ENCODE measurements at places on chromosomes 5 and 9.

- no peak for DNase-seq
These were observed 19.4 kb downstream of the IPO11 start for GRCh38 chr5:62431735-62432620.

GRCh38 chr9:77839459-77840140 is 191.5 kb upstream of the GNA14 start:
- no peak for DNase-seq

- DNase-seq = peak; percentile 54
These were observed 52.7 kb upstream of the TJP2 start for GRCh38 chr9:69121155-69122081.

GRCh38 chr9:134223591-134224122 is 59.3 kb upstream of the RNU6ATAC start:
- DNase-seq = no peak

DNA sequence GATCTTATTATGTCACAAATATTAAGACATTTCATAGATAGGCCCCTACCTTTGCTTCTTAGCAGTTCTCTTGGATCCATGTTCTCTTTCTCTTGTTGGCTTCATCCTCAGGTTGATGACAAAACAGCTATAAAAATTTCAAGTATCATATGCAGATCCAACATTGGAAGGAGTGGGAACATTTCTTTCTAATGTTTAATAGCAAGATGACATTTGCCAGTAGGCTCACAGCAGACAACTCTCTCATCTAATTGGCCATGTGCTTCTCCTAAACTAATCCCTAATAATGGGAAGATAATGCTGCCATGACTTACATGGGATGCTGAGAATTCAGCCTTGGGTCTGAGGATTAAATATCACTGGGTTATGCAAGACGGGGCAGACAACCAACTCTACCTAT is 485.5 kb upstream of the SEMA6A start:
- DNase-seq = no peak

- no peak for DNase-seq
These were observed 1.7 kb downstream of the DBN1 start for GRCh38 chr5:177471610-177472356.

- no peak for DNase-seq
These were observed 224.4 kb downstream of the EBF1 start for GRCh38 chr5:158875272-158875679.

GRCh38 chr9:124621371-124622328 is 114.5 kb upstream of the NR5A1 start:
- no peak for DNase-seq

- no peak for DNase-seq
These were observed 465.0 kb downstream of the BNC2 start for GRCh38 chr9:16405421-16405820.

GRCh38 chr5:144582066-144582465 is 411.4 kb downstream of the KCTD16 start:
- DNase-seq = no peak

DNA sequence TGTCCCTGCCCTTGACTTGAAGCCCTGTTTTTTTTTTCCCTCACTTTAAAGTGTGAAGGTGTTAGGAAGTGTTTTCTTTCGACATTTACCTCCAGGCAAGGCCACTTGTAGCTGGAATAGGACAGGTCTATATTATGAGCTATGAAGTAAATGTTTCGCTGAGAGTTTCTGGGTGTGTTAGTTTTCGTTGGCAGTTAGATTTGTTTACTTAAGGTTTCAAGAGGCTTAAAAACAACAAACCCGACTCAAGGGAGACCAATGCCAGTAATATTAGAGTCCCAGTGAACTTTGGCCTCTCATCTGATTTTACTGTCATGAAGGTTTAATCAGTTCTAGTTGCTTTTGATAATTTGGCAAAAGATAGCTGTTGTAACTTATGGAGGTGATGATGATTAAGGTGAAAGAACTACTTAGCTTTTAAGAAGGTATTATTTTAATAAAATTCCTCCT is 25.2 kb downstream of the OCLN start:
- no peak for DNase-seq

GRCh38 chr5:84299959-84300358 is 84.7 kb downstream of the EDIL3 start:
- DNase-seq = no peak

- no peak for DNase-seq
These were observed 31.4 kb downstream of the RXRA start for GRCh38 chr9:134357631-134358025.

- no peak for DNase-seq
These were observed 362.8 kb downstream of the ISL1 start for GRCh38 chr5:51746023-51746422.

DNA sequence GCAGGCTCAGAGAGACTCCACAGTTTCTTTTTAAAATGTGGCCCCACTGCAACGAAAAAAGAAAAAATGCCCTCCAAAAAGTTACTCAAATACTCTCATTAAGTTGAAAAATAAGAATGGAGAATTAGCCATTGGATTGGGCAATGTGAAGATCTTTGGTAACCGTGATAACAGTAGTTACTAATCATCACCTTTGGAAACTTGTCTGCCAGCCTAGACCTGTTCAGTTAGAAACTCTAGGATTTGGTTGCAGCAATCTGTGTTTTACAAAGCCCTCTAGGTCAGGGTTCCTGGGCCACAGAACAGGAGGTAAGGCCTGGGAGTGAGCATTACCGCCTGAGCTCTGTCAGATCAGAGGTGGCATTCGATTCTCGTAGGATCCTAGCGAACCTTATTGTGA is 34.2 kb downstream of the VPS13A start:
- DNase-seq = no peak

DNA sequence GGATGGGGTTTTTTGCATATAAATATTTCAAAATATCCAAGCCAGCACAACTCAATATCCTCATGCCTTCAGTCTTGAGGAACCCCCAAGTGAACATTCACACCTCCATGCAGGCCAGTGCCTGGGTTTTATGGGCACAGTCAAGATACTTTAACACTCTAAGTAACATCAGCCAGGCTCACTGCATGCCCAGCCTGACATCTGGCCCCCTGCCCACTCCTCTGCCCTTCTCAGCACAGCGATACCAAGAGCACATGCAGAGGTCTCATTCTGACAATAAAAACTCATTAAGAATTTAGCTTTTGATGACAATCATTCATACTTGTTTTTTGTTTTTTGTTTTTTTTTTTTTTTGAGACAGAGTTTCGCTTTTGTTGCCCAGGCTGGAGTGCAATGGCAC is 250.0 kb downstream of the CWC27 start:
- no peak for DNase-seq

DNA sequence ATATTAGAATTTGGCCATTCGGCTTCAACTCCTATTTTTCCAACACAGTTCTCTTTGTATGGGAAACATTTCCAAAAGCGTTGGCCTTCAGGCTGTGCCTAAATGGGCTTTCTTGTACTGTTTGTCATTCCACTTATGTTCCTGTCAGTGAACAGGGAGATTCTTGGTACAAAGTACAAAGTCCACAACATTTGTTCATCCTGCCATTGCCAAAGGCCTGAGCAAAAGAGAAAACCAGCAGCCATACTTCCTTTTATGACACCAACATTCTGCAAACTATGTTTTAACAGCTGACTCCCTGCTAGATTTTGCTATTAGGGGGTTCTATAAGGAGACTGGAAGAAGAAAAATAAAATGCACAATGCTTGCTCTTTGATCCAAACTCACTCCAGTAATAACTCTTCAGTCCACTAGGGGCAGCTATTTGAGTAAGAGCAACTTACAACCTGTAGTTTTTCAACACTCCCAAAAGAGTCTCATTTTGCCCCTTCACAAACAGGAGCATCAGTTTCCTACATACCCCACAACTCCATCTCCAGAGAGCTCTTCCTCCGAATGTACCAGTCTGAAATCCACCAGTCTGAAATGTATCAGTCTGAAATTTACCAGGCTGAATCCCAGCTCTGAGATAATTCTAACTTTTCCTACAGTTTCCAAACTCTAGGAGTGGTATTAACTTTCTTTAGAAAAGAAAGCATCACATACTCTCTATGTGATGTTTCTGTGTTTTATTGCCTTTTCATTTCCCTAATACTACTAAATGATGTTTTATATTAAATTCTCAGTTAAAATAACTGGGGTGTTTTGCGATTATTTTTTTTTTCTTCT is 693.8 kb downstream of the DNAH5 start:
- DNase-seq = no peak

- no peak for DNase-seq
These were observed 90.9 kb upstream of the SLCO6A1 start for GRCh38 chr5:102589661-102590060.

DNA sequence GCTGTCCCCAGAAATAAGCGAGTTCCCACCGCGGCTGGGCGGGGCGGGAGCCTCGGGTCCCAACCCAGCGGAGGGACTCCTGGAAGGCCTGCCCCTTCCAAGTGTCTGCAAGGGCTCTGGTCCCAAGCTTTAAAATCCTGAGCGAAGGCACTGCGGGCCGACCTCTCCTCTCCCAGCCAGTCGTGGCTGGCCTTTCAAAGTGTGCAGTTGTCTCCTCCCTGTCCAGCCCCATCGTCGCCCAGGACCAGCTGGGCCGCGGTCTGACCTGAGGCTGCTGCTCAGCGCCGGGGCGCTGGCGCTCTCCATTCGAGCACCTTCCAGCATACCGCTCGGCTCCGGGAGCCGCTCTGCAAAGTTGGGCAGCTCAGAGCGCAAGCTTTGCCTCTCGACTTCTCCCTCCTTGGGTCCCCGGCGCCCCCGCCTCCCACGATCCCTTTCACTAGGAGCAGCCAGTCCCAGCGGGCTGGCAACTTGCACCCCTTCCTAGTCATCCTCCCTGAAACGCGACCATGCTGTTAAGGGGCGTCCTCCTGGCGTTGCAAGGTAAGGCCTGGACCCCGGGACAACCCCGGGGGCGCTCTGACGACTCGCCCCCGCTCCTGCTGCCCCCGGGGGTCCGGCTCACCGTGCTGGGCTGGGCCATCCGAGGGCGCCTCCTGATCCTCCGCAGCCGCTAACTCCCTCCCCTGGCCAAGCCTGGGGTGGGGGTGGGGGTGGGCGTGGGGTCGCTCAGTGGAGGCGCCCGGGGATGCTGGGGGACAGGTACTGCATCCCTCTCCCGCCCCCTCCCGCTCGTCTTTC is at the start of gene MAMDC2:
Gene MAMDC2, plus strand, starts transcription at position 160 of the 801 bp plus-strand sequence. Its CDS starts 350 bp downstream, at position 510.
- no peak for DNase-seq

GRCh38 chr5:130666462-130666861 is 498.6 kb downstream of the HINT1 start:
- DNase-seq = no peak

DNA sequence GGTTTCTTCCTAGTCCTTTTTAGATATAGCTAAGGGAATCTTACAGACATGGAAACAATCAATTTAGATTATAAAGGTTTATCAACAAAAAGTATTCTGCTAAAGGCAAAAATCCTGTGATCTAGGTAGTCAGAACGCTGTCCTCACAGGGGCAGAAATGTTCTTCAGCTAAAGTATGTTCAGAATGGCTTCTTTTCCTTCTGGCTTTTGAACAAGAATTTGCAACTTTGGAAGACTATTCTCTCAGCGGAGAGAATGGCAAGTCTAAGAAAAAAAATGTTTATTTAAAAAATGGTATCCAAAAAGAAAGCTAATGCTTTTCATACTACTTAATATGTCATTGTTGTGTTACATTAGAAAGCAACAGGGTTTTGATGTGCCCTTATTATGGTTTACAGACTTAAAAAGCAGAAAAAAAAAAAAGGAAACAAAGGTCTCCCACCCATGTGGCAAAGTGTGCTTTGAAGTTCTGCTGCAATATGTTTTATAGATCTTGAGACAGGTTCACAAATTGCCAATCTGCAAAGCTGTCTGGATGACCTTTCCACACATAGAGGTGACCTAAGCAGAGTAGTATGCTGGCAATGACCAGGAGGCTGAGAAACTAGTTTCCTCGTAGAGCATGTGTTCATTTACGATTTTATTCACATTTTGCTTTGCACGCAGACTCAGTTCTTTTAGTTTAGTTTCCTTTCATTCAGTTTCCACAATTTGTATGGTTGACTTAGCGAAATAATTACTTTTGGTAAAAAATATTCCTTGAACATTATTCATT is 45.1 kb upstream of the PJA2 start:
- DNase-seq = no peak

DNA sequence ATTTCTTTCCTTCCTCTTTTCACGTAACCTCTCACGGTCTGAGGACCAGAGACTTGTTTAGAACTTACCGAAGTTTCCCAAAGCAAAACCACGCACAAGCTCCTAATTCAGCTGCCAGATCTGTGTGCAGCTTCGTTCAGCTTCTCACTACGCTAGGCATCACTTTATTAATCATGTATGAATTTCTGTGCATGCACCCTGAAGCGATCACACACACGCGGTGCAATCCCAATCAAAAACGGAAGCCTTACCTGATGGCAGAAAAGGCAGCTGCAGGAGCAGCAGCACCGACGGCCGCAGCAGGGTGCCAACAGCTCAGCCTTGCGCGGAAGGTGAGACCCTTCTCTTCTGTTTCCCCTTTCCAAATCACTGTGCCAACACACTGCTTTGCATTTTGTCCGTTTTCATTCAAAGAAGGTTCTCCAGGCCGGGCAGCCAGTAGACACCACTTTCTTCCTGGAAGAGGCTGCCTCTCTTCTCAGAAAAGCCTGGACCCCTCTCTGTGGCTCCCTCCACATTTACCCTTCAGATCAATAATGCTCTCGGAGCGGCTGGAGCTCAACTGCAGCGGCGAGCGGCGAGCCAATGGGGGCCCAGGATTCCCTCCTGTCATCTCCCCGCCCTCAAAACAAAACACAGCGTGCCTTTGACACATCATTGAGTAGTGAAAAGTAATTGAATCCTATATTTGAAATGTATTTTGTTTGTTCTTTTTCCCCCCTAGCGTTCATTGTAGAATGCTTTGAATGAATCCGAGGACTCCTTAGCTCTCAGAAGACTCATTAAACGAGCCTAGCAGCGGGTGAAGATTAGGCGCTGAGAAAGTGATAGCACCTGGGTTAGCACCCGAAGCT is at the start of gene CDH12:
Gene CDH12, minus strand, starts transcription at position 538 of the 854 bp plus-strand sequence.
- DNase-seq = no peak

DNA sequence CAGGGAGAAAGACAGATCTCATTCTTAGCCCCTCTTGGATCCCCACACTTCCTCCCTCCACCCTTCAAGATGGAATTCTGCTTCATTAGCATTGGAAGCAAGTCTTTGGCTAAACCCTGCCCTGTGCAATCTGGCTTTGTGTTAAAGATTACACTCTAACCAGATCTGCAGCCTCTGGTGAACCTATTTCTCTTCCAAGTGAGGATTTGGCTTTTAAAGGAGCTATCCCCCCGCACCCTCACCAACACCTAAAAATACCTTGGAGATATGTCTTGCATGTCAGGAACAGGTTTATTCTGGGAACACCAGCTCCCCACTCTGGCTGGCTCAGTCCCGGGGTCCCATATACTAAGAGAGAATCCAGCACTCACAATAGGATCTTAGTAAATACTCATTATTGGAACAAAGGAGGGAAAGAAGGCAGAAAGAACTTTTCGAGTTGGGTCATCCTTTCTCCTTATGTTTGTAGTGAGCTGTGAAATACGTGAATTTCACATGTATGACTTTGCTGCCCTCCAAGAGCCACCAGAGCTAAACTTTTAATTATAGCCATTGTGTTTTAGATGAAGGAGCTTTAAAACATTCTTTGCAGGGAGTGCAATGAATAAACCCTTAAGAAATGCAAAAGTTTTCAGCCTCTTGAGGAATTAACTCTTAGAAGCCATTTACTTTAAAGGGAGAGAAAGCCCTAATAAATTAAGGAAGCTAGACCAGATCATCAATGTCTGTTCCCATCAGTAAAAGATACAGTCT is 53.7 kb upstream of the HRH2 start:
- DNase-seq = no peak

All from GM19239 (cell line).